ENCODE measurements at places on chromosomes 1 and 21.

DNA sequence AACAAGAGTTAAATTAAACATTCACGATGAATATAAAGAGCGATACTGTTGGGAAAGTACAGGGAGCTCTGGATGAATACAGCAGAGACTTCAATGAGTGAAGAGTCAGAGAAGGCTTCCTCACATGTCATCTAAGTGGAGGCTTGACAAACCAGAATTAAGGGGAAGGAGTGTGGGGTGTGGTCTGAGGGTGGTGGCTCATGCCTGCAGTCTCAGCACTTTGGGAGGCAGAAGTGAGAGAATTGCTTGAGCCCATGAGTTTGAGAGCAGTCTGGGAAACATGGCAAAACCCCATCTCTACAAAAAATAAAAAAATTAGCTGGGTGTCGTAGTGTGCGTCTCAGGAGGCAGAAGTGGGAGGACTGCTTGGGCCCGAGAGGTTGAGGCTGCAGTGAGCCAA lies 8.7 kb downstream of the SDHB start:
- DNase-seq: no peak

- DNase-seq: no peak
Observed at GRCh38 chr1:222530852-222531251, 17.1 kb downstream of the HHIPL2 start.

DNA sequence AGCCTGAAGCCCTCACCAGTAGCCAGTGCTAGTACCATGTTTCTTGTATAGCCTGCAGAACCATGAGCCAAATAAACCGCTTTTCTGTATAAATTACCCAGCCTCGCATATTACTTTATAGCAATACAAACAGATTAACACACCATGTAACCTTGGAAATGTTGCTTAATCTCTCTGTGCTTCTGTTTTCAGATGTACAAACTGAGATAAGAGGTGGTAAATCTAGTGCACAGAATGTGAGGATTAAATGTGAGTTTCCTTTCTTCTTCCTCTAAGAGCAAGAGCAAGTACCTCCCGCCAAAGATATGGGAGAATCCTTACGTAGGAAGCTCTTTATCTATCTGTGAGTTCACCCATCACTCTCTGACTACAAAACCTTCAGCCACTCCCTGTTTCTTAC lies 128.4 kb downstream of the HIVEP3 start:
- no peak for DNase-seq

- no peak for DNase-seq
Observed at GRCh38 chr1:180680558-180681144, 48.8 kb downstream of the XPR1 start.

DNA sequence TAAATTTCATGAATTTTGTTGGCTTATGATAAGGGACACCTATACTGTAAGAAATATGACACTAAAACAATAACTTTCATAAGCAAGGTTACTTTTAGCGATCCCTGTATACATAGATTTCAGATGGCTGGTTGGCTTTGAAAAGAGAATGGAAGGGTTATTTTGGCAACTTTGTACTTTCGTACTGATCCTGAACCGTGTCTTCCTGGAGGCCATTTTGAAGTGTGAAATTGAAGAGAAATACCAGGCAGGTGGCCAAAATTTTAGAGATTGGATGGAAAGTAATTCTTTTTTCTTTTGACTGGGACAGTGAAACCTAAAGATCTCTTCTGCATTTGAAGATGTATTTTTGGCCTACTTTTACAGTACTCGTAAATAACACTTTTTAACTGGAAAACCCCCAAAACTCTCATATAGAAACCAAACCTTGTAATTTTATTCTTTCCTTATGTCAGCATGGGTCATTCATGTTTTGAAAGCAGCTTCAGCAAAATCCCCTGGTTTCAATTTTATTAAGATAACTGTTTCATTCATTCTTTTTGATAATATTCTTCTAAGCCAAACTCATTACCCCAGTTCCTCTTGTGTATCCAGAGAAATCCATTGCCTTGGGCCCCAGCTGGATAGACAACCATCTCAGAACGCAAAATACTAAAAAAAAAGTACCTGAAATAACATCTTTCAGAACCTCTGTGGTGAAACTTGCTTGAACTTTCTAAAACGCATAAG lies 38.4 kb upstream of the ZNF281 start:
- DNase-seq: no peak

GRCh38 chr1:20211511-20211931 lies 25.2 kb upstream of the PLA2G2C start:
- DNase-seq: no peak

- no peak for DNase-seq
Observed at GRCh38 chr1:246790833-246791232, 66.6 kb downstream of the SCCPDH start.

DNA sequence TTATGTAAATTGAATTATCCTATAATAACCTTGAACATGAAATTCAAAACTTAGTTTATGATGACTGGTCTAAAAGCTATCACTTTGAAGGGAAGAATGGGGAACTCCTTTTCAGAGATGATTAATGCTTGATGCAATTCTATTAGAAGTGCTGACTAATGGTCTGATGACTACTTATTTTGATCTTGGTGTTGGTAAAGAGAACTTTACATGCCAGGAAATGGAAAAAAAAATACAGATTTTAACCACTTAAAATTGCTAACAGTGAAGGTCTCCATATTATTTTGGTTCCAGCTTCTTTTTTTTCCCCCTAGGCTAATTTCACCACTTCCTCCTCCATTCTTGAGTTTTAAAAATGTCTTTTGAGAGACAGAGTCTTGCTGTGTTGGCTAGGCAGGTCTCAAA lies 22.9 kb downstream of the S1PR1 start:
- no peak for DNase-seq

GRCh38 chr1:184553845-184554244 lies 167.0 kb downstream of the C1orf21 start:
- no peak for DNase-seq

GRCh38 chr21:45111703-45112102 lies 37.3 kb downstream of the ADARB1 start:
- no peak for DNase-seq

GRCh38 chr21:40797891-40798290 lies 49.1 kb downstream of the DSCAM start:
- DNase-seq: no peak

GRCh38 chr1:100719490-100719889 lies at the start of gene VCAM1:
VCAM1 (plus strand) TSS chr1:100719742; CDS start chr1:100719861, 119 bp downstream.
- no peak for DNase-seq

DNA sequence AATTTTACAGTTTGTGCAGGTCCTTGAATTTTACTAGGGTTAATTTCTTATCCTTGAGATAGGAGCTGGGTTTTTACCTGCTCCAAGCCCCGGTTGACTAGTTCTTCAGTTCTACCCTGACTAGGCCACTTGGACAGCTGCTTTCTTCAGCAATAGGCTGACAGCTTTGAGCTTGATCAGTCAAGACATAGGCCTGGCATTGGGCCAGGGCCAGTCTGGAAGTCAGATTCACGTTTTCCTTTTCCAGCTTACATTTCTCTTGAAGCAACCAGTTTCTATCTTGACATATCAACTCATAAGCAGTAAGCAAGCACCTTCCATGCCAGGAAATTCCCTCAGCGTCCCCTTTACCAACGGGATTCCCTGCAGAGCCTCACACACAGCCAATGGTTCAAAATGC lies 63.7 kb upstream of the AJAP1 start:
- no peak for DNase-seq

DNA sequence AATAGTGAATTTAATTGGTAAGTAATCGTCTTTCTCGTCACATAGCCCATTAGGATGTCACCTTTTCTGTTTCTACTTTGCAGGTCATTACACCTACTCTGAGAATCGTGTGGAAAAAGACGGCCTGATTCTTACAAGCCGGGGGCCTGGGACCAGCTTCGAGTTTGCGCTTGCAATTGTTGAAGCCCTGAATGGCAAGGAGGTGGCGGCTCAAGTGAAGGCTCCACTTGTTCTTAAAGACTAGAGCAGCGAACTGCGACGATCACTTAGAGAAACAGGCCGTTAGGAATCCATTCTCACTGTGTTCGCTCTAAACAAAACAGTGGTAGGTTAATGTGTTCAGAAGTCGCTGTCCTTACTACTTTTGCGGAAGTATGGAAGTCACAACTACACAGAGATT lies 23.3 kb downstream of the PARK7 start:
- no peak for DNase-seq

GRCh38 chr1:218865591-218865990 lies 308.1 kb upstream of the LYPLAL1 start:
- DNase-seq: no peak

DNA sequence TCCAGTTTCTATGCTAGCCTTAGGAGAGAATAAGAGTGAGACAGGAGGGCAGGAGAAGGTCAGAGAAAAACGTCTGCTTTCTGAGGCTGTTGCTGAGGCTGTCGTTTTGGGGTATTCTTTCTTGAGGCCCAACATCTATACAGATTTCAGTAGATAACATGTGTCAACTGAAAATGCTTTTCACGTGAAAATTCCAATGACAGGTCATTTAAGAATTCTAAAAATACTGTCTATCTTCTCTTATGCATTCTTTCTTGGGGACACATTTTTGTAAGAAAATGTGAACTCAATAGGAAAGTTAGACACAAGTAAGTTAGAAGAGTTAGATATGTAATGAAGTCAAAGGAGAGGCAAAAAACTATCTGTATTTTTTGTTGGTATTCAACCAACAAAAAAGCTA lies 150.8 kb downstream of the TGFB2 start:
- DNase-seq: no peak

DNA sequence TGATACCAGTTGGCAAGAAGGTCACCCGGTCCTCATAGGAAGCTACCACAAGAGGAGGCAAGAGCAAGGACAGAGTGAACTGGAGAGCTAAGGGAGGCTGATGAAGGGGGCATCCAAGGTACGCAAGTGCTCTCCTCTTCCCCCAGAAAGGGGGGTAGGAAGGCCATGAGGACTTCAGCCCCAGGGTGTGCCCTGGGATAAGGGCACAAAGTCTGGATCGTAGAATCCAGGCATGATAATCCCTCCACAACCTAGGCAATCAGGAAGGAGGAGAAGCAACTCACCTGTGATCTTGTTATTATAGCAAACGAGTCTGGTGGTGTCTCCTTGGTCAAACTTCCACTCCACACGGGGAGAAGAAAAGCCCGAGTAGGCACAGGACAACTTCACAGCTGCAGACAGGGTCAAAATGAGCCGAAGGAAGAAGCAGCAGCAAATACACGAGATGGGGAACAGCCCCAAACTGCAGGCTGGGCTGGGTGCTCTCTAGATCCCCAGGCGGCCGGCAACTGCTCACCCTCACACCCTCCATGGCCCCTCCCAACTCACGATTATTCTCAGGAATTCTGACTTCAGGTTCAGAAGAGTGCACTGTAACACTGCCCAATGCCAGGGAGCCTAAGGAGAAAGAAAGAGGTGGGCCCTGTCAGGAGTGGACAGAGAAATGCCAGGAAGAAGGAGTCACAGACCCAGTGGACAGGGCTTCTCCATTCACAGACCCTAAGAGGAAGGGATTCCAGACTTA lies 20.0 kb downstream of the F11R start:
- DNase-seq: no peak

GRCh38 chr21:42460391-42461184 lies 35.4 kb downstream of the RSPH1 start:
- DNase-seq: no peak

- DNase-seq: no peak
Observed at GRCh38 chr21:25507522-25507921, 99.8 kb downstream of the MRPL39 start.

GRCh38 chr1:19504796-19505692 lies 19.7 kb upstream of the CAPZB start:
- no peak for DNase-seq

DNA sequence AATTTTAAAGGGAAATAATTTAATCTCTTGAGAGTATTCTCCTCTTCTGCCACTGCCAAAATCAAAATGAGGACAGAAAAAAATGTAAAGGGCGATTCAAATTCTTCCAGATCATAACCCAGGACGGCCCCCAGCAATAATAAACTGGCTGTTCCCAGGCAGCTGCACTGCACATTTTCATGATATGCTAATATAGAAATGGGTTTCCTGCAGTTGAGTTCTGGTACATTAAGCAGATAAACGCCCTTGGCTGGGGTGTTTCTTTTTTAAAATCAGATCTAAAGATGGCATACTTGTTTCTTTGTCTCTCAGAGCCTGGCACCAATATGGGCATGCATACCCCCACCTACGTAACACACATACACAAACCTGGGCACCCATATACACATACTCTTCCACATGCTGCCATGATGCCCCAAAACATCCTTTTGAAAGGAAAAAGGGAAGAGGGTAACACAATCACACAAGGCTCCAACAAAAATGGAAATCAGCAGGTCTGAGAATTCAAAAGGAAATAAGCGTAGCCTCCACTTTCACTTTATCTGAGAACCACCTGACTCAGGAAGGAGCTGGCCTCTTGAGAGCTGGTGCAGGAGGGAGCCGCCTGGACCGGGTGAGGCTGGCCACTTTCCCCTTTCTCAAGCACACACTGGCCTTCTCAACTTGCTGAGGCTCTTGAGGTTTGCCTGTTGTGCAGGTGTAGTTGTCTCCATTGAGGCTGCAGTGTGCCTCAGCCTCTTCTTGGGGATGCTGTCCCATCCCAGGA lies 653.4 kb downstream of the KIF26B start:
- no peak for DNase-seq

DNA sequence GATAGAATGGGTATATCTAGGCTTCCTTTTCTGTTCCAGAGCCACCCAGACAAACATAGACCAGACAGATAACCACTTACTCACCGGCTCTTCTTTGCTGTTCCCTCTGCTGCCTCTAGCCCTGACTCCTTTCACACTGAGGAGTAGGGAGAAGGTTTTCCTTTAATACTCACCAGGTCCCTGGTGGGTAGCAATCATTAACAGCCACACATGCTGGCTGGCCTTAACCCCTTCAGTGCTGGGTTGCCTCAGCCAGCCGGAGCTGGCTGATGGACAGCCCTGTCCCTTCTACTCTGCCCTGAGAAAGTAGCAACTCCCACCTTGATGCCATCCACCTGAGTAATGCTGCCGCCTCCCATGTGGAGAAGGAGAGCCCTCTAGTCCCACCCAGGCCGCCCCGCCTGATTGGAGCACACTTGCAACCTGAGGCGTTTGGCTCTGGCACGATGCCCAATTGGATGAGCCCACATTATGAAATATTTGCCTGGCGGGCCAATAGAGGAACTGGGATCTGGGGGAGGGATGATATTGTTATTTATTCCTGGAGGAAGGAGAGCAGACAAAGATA lies 71.6 kb downstream of the PLEKHA6 start:
- no peak for DNase-seq

GRCh38 chr1:167698313-167698712 lies 23.5 kb upstream of the MPZL1 start:
- no peak for DNase-seq

DNA sequence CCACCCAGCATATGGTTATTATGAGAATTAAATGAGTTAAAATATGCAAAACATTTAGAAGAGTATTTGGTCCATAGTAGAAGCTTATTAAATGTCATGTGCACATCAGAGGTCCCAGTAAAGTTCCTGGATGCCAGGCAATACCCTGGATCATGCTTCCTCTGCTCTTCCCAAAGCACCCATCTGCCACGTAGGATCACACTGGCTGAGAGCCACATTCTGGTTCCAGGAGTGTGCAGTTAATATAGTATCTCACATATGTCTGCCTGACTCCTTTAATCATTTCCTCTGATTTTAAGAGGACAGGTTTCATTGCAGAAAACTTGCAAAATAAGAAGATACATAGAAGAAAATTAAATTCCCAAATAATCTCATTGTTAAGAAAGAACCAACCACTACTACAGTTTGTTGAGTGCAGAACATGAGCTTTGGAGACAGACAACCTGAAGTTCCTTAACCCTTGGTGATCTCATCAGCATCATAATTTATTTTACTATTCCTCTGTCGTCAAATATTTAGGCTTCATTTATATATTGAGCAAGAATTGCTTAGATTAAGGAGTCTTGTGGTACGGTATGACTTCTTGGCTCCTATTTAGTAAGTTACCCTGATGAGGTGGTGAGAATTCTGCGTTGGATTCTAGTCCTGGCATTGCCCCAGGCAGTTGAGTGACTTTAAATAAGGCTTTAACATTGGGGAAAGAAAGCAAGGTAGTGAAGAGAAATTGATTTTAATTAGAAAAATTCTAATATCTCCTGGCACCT lies 12.3 kb downstream of the SGIP1 start:
- DNase-seq: no peak
